ENCODE measurements at places on chromosomes 4 and X.

GRCh38 chr4:147054228-147054872 is 108.7 kb upstream of the TTC29 start:
- no peak for DNase-seq

GRCh38 chr4:118282692-118283091 is 70.1 kb downstream of the PRSS12 start:
- DNase-seq = no peak

DNA sequence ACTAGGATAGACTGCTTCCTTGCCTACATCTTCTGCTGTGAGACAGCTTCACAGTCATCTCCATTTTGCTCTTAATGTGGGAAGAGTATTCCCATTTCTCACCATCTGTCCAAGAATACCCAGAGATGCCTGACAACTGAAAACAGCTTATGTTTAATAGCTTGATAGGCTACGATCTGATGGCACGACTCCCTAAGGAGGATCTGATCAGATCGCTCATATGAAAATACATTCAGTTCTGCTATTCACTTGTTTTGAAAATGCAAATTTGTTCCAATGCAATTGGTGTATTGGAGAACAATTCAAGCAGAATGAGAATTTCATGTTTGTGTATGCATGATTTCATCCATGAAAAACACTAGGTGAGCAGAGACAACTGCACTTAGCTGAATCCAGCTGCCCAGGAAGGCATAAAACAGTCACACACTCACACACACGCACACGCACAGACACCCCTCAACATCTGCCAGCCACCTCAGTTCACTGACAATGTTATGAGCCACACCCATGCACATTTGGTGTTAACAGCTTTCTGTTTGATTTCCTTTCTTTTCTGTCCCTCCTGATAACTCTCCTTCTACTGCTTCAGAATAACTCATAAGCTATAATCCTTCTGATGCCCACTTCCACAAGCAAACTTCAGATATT is 29.6 kb downstream of the TRIML1 start:
- DNase-seq = no peak

DNA sequence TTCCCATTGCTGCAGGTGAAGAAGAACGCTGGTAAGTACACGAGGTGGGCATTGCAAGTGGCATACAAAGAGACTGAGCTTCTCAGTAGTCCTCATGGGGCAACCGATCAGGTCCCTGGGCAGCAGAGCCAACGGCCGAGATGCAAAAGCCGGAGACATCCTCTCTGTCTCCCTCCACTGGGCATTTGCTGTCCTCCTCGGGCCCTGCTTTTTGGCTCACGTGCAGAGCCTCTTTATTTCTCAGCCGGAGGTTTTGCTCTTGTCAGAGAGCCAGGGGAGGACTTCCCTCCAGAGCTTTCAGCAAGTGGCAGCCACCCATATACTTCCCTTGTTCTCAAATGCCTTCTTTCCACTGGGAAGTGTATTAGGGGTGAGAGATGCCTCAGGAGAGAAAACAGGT is 18.0 kb downstream of the STARD8 start:
- DNase-seq = no peak

All from CD4-positive, alpha-beta T cell treated with Interleukin-21 for 1 hour (primary cell).